ENCODE measurements at places on chromosomes 13 and 19.

GRCh38 chr19:45613926-45614725 lies 12.1 kb upstream of the GPR4 start:
- peak; percentile 68 for DNase-seq

- DNase-seq = no peak
These were observed 4.3 kb upstream of the ZNF813 start for GRCh38 chr19:53463263-53463662.

DNA sequence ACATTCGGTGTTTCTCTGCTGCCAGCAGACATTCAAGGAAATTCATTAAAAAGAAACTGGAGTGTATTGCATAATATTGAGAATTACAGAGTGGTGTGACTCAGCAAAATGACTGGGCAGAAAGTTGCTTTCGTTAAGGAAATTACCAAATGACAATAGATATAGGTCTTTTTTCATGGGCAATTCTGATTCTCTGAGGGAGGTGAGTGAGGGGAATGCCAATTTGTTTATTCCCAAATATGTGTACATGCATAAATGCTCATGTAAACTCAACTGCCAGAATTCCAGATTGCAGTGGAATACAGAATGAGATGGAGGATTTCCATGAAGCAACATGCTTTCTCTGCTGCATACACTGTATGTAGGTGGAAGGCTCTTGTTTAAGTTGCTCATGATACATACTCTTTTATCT lies 1730.1 kb downstream of the SLITRK5 start:
- no peak for DNase-seq

- DNase-seq = no peak
These were observed 145.2 kb upstream of the KLHL1 start for GRCh38 chr13:70253411-70253810.

DNA sequence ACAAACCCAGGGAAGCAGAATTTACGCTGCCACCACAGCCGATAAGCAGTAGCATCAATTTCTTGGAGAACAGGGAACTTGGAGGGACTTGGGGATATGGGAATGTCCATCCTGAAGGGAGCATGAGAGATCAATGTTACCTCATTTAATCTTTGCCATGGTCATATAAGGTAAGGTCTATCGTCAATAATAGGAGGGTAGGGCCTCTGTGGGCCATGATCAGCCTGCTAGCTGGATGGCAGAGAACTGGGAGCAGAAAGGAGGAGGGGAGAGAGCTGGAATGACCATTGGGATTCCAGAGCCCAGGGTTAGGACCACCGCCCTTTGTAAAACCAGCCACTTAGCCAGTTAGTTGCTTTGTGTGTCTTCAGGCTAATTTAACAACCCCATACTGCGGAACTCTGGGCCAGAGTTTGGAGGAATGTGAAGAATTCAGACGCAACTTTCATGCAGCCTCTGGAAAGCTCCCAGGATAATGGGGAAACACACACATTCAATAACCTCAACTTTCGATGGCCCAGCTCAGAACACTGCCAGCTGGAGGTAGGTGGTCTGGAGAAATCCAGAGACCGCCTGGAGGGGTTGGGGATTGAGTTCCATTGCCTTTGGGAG lies 40.3 kb downstream of the ZNF557 start:
- no peak for DNase-seq

DNA sequence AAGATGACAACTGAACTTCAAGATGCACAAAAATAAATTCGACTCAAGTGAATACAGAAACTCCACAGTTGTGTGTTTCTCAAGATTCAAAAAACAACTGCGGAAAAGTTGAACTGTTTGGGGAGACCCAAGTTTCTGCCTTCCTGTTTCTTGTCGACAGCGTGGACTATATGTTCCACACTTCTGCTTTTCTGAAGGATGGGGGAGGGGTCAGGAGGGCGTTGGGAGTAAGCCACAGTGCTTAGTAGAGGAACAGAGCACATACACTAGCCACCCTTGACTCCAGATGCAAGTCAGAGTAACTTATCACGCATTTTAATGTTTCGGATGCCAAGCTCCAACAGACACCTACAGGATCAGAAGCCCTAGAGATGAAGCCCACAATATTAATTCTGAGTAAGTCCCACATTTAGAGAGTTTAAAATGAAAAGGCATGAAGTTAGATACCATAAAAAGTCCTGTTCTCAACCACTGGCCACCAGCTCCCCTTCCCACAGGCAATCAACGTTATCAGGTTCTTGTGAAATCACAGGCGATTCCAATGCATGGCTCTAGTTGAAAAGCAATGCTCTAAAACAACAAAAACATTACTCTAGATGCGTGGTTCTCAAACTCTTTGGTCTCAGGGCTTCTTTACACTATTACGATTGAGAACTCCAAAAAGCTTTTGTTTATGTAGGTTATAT lies 4.2 kb downstream of the TUBGCP3 start:
- DNase-seq = no peak

DNA sequence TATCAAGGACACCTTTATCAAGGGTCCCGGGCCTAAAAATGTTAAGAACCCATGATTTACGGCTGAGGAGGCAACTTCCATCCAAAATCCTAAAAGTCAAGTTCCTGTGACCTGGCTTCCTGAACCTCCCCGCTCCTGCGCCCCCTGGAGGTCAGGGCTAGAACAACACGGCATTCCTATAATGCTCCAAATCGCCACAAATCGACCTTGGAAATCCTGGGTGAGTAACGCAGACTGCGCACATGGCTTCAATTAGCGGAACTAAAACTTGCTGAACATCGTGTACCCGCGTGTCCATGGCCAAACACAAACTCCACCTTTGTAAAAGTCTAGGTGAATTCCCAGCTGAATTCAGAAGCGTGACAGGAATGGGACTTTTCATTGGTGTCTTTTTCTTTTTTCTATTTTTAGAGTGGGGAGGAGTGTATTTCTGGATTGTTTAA lies 4.3 kb upstream of the C5AR1 start:
- DNase-seq = no peak

DNA sequence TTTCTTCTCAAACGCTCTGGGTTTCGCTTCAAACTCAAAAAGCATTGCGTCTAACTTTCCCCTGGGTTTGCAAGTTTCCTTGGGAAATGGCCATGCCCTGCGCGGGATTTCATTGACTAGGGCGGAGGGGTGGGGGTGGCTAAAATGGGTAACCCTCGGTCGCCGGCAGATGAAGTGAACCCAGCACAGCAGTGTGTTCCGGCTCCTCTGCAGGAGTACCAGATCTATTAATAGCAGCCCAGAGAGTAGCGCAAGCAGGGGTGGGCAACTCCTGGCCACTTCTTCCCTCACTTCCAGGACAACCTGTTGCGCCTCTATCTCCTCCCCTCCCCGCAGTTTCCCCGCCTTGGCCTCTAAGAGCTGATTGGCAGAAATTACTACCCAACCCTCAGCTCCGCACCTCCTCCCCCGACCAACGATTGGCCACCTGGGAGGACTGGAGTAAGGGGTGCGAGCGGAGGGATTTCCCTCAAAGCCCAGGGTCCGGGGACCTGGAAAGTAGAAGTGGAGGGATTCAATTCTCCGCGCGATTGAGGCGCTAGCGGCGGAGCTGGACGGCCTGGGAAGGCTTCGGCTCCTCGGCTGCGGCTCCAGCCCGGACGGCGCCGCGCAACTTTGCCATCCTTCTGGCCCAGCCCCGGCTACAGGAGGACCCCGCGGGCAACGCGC lies at the start of gene FREM2:
FREM2 (plus strand) TSS at position 501 of the 669 bp plus-strand sequence. CDS start 268 bp downstream, outside the sequence.
- no peak for DNase-seq

DNA sequence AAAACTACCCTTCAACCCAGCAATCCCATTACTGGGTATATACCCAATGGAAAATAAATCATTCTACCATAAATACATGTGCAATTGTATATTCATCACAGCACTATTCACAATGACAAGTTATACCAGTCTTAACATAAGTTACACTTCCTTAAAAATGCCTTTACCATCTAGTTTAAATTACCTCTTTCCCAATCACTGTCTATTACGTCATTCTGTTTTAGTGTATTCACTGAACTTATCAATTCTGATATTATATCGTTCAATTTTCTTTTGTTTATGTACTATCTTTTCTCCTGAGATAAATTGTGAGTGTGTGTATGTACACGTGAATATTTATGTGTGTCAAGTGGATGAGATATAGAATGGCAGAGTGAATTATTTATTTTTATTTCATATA lies 1416.8 kb downstream of the OLFM4 start:
- no peak for DNase-seq

- DNase-seq = no peak
These were observed 434.0 kb downstream of the KLF5 start for GRCh38 chr13:73492811-73493210.

- DNase-seq = no peak
These were observed 24.4 kb upstream of the LDLR start for GRCh38 chr19:11064831-11065303.

GRCh38 chr19:30669329-30670010 lies 297.3 kb downstream of the ZNF536 start:
- DNase-seq = no peak

GRCh38 chr13:23175920-23176319 lies 4.9 kb upstream of the SGCG start:
- no peak for DNase-seq

GRCh38 chr13:39916330-39916729 lies 260.9 kb downstream of the COG6 start:
- DNase-seq = no peak

DNA sequence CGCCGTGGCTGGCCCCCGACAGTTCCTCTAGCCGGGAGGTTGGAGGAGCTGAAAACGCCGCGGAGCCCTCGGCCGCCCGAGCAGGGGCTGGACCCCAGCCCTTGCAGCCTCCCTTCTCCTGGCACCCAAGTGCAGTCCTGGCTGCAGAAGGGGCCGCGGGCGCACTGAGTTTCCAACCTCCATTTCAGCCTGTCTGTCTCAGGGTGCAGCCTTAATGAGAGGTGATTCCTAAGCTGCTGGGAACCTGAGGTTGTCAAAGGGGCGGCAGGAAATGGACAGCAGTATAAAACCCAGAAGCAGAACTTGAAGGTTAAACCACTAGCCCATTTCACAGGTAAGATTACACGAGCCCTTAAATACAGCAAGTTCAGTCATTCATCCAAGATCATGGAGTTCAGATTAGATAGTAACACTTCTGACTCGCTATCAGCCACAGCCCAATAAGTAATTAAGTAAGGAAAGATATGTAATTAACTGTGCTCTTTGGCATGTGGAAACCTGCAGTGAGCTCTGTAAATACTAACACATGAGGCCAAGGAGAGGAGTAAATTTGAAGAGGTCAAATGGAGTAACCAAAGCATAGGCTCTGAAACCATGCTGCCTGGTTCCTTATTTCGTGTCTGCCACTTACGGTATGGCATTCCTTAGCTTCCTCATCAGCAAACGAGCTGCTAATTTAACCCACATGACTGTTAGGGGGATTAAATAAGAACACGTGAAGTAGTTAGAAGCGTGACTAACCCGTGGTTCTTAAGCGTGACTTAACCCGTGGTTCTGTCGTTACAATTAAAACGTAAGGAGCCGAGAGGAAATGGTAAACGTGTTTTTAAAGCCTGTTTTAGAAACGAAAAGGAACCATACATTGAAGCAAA lies 686 bp downstream of the SETDB2 start:
- peak; percentile 7 for DNase-seq

- no peak for DNase-seq
These were observed 117.0 kb downstream of the KCNRG start for GRCh38 chr13:50131920-50132903.

GRCh38 chr19:3132971-3133792 lies 2.7 kb upstream of the GNA15 start:
- DNase-seq = peak; percentile 82

GRCh38 chr13:48156466-48156865 lies 61.6 kb upstream of the MED4 start:
- peak; percentile 74 for DNase-seq

- DNase-seq = peak; percentile 26
These were observed 636 bp upstream of the FOXO1 start for GRCh38 chr13:40666933-40667621.

DNA sequence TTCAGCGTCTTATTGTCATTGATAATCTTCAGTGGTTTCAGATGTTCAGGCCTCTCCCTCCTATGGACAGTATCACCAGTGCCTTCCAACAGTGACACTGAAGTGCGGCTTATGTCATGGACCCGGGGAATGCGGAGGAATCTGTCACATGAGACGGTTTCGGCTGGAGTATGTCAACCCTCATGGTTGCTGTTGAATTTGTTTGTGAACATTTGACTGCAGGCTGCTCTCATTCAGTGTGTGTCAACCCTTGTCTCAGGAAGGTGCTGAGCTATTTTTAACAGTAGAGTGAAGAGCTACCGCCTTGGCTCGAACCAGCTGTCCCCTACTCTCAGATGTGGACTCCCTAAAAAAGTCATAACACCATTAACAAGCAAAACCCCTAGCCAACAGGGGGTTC lies 138.8 kb upstream of the RNF113B start:
- no peak for DNase-seq

DNA sequence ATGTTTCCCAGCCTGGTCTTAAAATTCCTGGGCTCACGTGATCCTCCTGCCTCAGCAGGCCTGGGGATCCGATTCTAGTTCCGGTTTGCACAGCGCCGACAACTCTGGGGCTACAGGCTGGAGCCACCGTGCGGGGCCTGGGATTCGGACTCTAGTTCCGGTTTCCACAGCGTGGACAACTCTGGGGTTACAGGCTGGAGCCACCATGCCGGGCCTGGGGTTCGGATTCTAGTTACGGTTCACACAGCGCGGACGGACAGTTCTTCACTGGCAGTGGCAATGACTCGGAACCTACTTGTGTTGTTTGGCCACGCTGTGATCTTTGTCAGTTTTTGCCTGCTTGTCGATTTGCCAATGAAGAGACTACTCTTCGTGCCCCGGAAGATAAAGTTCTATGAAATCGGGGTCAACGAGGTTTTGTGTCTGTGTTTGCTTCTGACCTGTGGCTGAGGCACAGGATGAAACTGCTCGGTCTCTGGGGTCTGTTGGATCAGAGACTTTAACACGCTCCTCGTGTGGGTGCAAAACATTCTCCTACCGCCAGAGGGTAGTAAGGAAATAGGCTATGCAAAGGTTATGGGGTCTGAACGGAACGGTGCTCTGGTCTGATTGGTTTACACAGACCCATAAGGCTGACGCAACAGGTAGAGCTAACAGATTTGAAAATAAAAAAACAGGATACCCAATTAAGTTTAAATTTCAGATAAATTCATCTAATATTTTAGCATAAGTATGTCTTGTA lies 12.1 kb upstream of the ZSCAN1 start:
- DNase-seq = no peak

DNA sequence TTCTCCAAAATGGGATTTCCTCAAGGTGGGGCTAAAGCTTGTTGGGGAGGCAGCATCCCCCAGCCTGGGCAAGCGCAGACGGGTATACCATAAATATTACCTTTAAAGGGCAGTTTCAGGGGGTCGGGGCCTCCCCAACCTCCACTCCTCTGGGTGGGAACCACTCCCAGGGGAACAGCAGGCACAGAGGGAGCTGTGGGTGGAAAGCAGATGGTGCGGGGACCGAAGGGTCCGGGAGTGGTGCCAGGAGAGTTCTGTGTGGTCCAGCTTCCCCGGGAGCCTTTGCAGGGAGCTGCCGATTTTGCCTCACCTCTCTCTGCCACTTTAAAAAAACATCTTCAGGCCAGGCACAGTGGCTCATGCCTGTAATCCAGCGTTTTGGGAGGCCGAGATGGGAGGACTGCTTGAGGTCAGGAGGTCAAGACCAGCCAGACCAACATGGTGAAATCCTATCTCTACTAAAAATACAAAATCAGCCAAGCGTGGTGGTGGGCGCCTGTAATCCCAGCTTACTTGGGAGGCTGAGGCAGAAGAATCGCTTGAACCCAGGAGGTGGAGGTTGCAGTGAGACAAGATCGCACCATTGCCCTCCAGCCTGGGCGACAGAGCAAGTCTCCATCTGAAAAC lies 5.5 kb downstream of the MAST3 start:
- no peak for DNase-seq

- no peak for DNase-seq
These were observed 2428.4 kb downstream of the PCDH9 start for GRCh38 chr13:64801768-64802167.

GRCh38 chr19:30060531-30061222 lies 118.6 kb downstream of the URI1 start:
- no peak for DNase-seq

GRCh38 chr13:19055611-19056010 lies 126.0 kb downstream of the TUBA3C start:
- no peak for DNase-seq
